ENCODE measurements at places on chromosomes 4 and X.

GRCh38 chr4:26023203-26023972, 109.4 kb downstream of the SMIM20 start:
- DNase-seq, result no peak

- no peak for DNase-seq
Observed at GRCh38 chrX:107710617-107711391, 64.8 kb downstream of the TSC22D3 start.

DNA sequence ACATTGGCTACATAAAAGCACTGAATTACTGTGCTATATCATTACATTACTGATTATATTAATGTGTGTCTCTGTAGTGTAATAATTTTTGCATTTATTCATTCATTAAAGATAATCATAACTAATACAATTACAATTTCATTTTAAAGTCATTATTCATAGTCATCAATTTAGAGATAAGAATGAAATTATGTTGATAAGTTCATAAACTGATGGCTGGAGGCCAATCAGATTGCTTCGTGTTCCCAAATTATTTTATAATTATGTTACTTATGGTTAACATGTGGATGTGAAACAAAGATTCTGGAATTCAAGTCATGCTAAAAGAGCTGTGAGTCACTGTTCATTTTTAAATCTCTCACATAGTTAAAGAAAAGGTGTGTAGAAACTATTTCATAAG, 223.4 kb upstream of the HAND2 start:
- no peak for DNase-seq

- DNase-seq, result no peak
Observed at GRCh38 chrX:69148946-69149345, 16.3 kb downstream of the PJA1 start.

All from NCI-H446 treated with DMSO at 0.1 percent for 48 hours (cell line).